ENCODE measurements at places on chromosomes 12 and 14.

GRCh38 chr14:67527756-67528155 is 5.3 kb upstream of the PLEKHH1 start:
- DNase-seq, result no peak

- no peak for DNase-seq
Observed at GRCh38 chr12:112314981-112315380, 67.2 kb downstream of the HECTD4 start.

DNA sequence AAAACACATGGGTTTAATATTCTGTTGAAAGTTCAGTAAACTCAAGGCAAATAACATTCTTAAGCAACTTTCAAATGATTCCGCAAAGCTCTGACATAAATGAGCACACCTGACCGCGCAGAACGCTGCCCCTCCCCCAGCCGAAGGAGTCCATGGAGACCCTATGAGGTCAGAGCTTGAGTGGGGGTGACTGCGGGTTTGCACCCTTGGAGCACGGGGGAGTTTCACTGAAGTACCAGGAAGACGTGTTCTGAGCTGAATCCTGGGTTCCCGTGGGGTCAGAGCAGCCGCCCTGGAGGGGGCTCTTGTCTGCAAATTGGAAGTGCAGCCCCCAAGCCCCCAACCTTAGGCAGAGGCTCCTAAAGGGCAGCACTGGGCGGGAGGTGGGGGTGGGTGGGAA is 324.1 kb upstream of the SFSWAP start:
- no peak for DNase-seq

DNA sequence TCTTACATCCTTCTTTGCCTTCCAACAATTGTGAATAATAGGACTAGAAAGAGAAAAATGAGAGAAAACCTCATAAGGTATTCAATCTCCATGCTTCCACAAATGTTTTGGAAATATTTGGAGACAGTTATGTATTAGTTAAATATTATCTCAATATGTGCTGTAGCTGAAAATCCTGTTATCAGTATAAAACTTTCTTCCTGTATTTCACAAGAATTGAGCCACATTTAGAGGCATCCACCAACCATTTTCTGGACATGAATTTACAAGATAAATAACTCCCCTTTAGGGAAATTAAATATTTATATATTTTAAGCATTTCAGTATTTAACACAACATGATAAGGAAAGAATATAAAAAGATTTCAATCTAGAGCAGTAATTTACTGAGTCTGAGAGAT is 200.3 kb downstream of the GPHN start:
- no peak for DNase-seq

GRCh38 chr14:95204705-95205104 is 47.4 kb upstream of the DICER1 start:
- DNase-seq, result no peak

GRCh38 chr14:106436310-106436905 is 910.0 kb downstream of the TMEM121 start:
- DNase-seq, result peak; percentile 53

DNA sequence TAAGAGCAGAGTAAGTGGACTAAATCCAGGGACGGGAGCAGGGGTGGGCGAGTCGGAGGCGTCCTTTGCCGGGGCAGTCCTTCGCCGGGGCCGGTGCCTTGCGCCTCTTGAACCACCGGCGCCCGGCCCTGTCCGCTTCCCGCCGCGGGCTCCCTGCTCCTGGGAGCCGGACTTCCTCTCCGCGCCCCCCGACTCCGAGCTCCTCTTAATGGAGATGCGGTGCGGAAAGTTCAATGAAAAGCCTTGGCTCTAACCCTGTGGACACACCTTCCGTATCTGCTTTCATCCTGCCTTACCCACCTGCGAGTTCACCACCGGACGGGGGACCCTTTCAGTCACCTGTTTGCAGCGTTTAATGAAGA is 412 bp downstream of the FGFR1OP2 start:
- DNase-seq, result peak; percentile 21

GRCh38 chr14:94120667-94121340 is 8.6 kb downstream of the IFI27L2 start:
- DNase-seq, result no peak

DNA sequence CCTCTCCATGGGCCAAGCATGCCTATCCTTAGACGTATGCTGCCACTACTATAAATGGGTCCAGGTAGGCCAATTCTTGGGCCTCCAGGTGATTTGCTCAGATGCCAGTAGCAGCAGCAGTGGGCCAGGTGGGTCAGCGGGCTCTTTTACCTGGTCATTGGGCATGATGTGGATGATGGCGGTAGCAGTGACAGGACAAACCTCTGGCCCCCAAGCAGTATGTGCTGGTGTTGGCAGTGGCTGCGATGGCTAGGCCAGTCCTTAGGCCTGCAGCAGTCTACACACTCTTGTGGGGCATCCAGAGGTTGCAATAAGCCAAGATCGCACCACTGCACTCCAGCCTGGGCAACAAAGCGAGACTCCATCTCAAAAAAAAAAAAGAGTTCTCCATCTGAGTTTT is 19.1 kb upstream of the VASH1 start:
- DNase-seq, result no peak

DNA sequence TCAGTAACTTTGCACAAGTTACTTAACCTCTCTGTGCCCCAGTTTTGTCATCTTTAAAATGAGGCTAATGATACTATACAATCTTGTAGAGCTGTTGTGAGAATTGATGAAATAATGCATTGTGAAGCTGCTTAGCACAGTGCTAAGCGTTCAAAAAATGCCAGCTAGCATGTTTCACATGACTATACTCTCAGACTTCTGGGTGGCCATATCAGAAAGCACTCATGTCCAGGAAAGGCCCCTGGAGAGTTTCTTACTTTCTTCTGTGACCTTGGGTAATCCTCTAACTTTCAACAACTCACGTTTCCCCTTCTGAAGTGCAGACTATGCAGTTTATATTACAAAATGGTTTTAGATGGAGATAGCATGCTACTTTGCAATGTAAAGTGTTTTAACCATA is 68.1 kb downstream of the TPH2 start:
- DNase-seq, result no peak

GRCh38 chr12:66131067-66131688 is 628 bp upstream of the LLPH start:
- DNase-seq, result no peak

GRCh38 chr14:34766606-34767005 is 52.2 kb upstream of the CFL2 start:
- no peak for DNase-seq

GRCh38 chr12:19301688-19302087 is 137.6 kb upstream of the AEBP2 start:
- DNase-seq, result no peak

GRCh38 chr14:68631394-68632053 is 161.3 kb downstream of the ZFP36L1 start:
- no peak for DNase-seq

GRCh38 chr12:110916295-110916875 is 4.0 kb downstream of the MYL2 start:
- no peak for DNase-seq

DNA sequence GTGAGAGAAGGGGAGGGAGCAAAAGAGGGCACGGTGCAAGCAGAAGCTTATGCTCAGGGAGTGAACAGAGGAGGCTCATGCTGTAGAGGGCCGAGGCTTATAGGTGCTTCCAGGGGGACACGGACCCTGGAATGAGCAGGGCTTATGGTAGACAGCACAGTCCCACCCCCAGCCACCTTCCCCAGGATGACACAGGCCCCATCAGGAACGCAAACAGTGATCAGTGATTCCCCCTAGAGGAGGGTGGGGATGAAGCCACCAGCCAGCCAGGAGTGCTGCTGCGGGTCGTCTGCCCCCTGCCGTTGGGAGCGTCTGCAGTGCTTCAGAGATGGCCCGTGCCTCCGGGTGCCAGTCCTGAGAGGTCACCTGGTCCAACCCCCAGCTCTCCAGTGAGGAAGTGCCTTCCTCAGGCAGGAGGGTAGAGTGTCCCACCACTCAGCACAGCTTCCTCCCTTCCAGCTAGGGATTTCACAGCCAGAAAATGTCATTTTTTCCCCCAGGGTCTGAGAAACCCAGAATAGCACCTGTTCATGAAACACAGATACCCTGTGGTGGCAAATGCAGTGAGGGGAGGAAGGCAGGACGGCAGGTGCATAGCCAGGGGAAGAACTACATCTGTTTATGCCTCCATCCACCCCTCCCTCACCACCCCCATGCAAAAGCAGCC is 60.7 kb downstream of the SLC6A12 start:
- DNase-seq, result peak; percentile 74

DNA sequence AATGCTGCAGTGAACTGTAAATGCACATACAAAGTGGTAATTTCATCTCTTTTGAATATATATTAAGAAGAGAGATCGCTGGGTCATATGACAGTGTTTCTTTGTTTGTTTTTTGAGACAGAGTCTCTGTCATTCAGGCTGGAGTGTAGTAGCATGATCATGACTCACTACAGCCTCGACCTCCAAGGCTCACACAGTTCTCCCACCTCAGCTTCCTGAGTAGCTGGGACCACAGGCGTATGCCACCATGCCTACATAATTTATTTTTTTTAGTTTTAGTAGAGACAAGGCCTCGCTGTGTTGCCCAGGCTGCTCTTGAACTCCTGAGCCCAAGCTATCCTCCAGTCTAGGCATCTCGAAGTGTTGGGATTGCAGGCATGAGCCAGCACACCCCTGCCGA is 62.4 kb upstream of the ACSS3 start:
- no peak for DNase-seq

DNA sequence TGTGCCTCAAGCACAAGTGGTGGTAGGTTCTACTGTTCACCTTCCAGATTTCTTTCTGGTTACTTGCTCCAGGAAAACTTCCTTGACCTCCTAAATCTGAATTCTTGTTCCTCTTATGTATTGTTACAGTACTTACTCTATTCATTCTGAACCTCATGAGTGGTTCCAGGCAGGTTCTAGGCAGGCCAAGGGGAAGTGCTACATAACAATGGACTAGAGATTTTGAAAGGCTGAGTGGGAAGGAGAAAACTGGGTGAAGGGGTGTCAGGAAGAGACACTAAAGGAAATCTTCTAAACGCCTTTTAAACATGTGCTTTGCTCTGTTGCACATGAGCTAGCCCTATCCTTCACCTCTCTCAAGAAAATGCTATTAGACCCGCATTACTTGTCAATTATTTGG is 1.6 kb downstream of the YARS2 start:
- DNase-seq, result no peak

DNA sequence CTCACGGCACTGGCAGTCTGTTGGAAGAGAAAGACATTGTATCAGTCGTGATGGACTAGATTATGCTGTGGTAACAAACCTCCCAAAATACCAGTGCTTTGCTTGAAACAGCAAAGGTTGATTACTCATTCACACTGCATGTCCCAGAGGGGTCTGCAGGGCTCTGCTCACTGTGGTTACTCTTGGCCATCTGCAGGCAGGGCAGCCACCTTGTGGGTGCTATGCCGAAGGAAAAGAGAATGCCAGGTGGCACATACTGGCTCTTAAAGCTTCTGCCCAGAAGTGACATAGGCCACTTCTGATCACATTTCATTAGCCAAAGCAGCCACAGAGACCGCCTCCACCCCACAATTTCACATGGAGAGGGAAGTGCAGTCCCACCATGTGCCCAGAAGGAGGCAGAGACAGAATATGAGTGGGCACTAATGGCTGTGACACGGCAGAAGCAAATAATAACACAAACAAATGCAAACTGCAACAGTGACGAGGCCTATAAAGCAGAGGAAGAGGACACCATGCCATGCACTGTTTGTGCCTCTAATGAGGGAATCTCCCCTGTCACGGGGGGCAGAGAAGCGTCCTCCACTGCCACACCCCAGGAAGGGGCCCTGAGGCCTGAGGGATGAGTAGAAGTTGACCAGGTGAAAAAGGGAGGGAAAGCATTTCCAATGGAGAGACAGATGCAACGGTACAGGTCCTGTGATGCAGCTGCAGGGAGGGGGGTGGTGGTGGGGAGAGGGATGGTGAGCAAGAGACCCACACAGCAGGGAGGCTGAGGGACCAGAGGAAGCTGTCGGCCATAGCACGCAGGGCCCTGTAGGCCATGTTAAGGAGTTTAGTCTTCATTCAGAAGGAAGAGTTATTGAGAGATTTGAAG is 51.7 kb upstream of the KICS2 start:
- DNase-seq, result peak; percentile 9
